ENCODE measurements at places on chromosomes 6 and 20.

DNA sequence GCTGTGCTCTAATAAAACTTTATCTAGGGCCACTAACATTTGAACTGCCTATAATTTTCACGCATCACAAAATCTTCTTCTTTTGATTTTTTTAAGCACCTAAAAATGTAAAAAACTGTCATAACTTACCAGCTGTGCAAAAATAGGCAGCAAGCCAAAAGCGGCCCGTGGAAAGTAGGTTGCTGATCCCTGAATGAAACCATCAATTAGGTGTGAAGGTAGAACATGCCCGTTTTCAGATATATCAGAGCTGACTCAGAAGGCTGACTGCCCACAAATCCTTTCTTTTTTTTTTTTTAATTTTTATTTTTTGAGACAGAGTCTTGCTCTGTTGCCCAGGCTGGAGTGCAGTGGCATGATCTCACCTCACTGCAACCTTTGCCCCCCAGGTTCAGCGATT, 4.9 kb upstream of the IPCEF1 start:
- no peak for DNase-seq

DNA sequence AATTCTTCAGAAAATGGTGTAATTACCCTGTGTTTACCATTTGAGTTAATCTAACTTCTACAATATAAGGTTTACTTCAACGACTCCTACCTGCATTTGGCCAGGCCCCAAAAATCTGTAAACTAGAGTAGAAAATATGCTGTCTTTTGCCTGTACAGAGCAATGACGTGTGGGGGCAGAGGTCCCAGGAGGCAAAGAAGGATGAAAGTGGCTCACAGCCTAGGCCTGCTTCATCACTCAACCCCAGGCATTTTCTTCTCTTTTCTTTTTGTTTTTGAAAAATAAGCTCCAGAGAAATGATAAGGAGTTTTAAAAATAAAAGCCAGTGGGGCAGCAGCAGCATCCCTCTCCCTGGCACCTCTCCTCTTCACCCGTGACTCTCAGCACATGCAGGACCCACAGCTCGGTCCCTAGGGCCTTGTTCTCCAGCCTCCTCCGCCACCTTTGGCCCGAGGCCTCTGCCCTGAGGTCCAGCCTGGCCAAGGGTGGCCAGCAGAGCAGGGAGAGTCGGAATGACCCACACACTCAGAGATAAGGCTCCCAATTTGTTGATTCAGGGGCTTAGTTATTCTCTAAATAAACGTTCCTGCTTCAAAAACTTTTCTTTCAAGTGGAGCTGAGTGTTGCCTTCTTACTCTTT, 310.3 kb upstream of the RNF24 start:
- DNase-seq: no peak

DNA sequence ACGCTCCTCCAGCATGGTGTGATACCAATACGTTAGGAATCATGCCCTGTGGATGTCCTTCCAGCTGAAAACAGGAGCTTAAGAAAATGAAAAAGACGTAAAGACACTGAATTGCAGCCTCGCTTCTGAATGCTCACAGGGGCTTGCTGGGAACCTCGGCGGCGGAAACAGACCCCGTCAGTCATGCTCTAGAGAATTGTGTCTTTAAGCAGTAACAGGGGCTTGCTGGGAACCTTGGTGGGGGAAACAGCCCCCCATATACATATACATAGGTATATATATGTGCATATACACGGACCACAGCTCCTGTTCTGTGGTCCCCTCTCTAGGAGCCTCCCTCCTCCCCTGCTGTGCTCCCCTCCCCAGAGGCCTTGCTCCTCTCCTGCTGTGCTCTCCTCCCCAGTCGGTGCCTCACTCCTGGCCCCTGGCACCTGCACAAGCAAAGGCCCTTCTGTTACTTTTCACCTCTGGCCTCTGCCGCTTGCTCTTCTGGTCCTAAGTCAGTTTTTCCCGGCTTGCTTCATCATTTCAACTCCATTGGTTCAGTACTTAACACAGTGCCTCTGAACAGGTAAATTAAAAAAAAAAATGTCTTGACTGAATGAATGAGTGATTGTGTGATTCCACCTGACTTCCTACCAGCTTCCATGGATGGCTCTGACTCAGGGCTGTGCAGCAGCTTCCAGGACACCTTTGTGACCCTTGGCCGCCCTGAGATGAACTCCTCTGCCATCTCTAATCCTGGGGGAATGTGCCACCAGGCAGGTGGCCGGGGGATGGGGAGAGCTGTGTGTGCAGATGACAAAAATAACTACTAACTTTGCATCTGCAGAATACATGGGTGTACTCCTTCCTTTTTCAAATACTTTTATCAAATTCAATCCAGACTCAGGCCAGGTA, 246.1 kb downstream of the SMOC2 start:
- DNase-seq: no peak

GRCh38 chr6:56840467-56841380, 114.2 kb upstream of the BEND6 start:
- no peak for DNase-seq

DNA sequence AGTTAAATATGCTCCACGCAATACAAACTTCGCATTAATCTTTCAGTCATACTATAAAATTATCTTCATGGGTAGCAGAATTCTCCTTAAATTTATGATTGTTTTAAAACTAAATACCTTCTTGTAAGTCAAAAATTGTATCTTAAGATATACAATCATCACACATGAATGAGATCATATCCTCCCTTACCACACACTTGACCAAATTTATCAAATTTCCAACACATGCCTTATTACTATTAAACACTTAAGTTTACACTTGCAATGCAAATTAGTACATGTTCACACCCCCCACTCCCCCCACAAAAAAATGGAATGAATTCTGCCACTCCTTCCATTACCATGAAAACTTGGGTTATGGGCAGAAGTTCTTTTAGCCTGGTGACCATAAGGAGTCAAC, 13.8 kb downstream of the RANBP9 start:
- no peak for DNase-seq

DNA sequence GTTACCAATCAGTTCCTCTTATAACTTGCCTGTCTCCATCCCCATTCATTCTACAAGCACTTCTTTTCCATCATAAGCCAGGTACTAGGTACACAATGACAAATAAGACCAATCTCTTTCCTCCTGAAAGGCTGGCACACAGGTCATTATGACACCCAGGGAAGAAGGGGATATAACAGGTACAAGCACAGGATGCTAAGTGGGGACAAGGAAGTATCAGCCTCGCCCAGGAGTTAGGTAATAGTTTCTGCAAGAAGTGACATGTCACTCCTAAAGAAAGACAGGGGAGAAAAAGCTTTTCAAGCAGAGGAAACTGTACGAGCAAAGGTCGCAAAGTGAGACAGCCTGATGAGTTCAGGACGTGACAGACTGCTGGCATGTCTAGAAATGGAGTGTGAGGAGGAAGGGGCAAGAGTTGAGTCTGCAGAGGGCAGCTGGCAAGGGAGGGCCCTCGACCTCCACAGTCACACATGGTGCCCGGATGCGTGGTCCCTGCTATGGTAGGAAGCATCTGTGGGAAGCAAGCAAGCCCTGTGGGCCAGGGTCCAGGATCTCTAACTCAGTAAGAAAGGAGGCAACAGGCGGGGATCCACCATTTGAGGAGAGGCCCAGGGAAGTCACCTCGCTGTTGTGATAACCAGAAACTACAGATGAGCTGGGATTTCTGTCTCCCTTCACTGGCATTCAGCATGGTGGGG, 40.4 kb downstream of the GPLD1 start:
- no peak for DNase-seq

GRCh38 chr6:38133932-38134703, 314.6 kb downstream of the ZFAND3 start:
- DNase-seq: no peak

DNA sequence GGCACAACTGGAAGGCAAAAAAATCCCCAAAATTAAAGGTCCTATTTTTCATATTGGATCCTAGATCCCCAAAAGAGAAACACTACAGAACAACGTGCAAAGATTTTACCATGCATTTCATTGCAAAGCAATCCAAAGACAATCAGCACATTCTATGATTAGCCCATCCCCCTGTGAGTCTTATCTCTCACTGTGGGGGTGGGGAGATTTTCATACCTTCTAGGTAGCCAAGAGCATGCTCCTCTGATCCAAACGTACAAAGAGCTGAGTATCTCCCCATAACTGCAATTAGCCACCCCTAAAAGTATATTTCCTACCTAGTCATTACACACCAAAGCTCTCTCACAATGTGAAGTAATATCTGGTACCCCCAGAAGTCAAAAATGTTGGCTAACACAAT, 22.2 kb upstream of the ENTPD6 start:
- no peak for DNase-seq

GRCh38 chr6:23690453-23691049, 435.5 kb upstream of the NRSN1 start:
- DNase-seq: no peak

GRCh38 chr6:34585512-34586061, 29.5 kb upstream of the SPDEF start:
- no peak for DNase-seq
